Endothelial cell of coronary artery (primary cell): ENCODE measurements at places on chromosomes 7 and 10. TPM values are rescaled to one million over a fixed set of nuclear protein-coding genes. Genes with fewer than 3 reads are reported as not detected.

The IL15RA gene
- 8.5 and 9.7 TPM in 2 replicates for total RNA-seq

The CAV2 gene
- 149 and 215 TPM in 2 replicates for total RNA-seq

The SPDYE1 gene
- not detected in 2 replicates for total RNA-seq

The SEMA3C gene
- total RNA-seq = 4.9 and 22.5 TPM in 2 replicates

The ACTR3C gene
- 0.19 TPM in 1 of 2 replicates, not detected in the other for total RNA-seq

The DDX50 gene
- 37.8 and 52.0 TPM in 2 replicates for total RNA-seq

The KCNIP2 gene
- total RNA-seq = 0.27 and 0.75 TPM in 2 replicates

The PRPS1L1 gene
- total RNA-seq = not detected in 2 replicates

The BMS1 gene
- total RNA-seq = 21.6 and 28.1 TPM in 2 replicates

The CCL24 gene
- 0.28 TPM in 1 of 2 replicates, not detected in the other for total RNA-seq

The PIK3AP1 gene
- total RNA-seq = under 0.01 and 0.18 TPM in 2 replicates

The GALNT17 gene
- total RNA-seq = not detected in 2 replicates

The ZP3 gene
- 1.1 and 2.7 TPM in 2 replicates for total RNA-seq

The MGAM2 gene
- total RNA-seq = under 0.01 TPM in 1 of 2 replicates, not detected in the other

The CLDN12 gene
- total RNA-seq = 5.9 and 15.0 TPM in 2 replicates

The PDLIM1 gene
- 43.1 and 66.0 TPM in 2 replicates for total RNA-seq

The OGDHL gene
- 0.19 and 0.99 TPM in 2 replicates for total RNA-seq

The CLIP2 gene
- total RNA-seq = 26.2 and 33.1 TPM in 2 replicates
